GM12878 (cell line): ENCODE measurements at places on chromosomes 4 and X.

- DNase-seq: no peak
Measured at GRCh38 chr4:169345316-169345721, 74.6 kb upstream of the SH3RF1 start.

GRCh38 chr4:168695288-168695687 lies 198.4 kb downstream of the PALLD start:
- DNase-seq: no peak

DNA sequence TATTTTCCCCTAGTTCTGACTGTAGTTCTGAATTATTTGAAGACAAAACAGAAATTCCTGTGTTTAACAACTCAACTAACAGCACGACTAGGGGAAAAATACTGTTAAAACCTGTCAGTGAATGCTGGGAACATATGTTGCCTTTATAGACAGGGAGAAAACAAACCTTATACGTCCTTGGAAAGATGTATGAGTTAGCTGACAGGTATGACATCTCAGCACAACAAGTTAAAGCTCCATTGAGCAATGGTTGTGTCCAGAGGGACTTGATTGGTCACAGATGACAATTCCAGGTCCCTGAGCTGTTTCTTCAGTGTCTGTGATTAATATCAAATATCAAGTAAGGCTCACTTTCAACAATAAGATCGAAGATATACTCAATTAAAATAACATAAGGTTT lies 58.2 kb upstream of the DDIT4L start:
- DNase-seq: no peak

GRCh38 chrX:20913760-20914159 lies 460.5 kb upstream of the CNKSR2 start:
- DNase-seq: no peak

- no peak for DNase-seq
Measured at GRCh38 chr4:40702137-40702799, 47.5 kb upstream of the NSUN7 start.
